NCI-H2029 treated with DMSO at 0.1 percent for 48 hours (cell line): ENCODE measurements at places on chromosomes 16 and 17.

DNA sequence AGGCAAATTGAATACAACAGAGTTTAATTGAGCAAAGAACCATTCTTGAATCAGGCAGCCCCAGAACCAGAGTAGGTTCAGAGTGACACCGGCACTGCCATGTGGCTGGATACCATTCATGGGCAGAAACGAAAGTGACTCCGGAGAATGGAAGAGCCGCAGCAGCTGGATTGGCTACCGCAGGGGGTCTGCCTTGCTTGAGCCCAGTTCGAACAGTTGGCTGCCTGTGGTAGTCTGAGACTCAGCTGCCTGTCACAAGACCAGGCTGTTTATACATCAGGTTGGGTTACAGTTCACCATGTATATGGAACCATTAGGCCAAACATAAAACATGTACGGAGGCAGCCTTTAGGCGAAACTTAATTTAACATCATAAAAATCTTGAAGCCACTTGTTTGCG, 205.2 kb upstream of the CHMP6 start:
- no peak for DNase-seq

- no peak for DNase-seq
These were observed 32.5 kb downstream of the CD300LF start for GRCh38 chr17:74680213-74680612.

- no peak for DNase-seq
These were observed 44.9 kb upstream of the PIK3R6 start for GRCh38 chr17:8912084-8912981.

GRCh38 chr16:9706217-9706836, 475.9 kb downstream of the GRIN2A start:
- no peak for DNase-seq

GRCh38 chr17:48441231-48441711, 11.3 kb upstream of the SKAP1 start:
- DNase-seq: no peak

DNA sequence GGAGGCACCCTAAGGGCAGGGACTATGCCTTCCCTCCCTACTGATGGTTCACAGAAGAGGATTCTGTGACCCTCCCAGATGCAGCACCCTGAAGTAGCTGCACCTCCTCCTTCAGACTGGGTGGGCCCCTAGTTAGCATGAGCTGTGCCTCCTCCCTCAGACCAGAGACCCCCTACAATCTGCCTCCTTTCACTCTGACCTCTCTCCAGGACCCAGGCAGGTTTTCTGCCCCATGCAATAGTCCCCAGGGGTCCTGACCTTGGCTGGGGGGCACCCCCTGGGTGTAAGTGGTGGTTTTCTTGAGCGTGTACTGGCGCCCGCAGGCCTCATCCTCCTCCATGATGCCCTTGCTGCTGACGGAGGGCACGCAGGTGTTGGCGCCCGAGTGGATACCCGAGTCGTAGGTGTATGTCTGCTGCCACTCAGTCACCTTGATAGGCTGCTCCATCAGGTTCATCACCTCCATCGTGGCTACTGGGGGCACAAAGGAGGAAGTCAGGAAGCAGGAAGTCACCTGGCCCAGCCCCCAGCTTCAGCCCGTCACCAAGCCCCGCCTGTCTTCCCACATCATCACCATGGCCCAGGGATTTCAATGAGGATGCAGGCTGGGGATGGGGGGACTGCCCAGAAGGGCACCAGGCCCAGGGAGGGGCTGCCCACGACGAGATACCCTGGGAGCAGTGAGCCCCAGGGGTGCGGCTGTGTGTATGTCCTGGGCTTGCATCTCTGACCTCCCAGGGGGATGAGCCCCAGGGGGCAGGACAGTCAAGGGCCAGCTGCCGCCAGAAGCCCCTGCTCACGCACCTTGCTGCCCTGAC, 14.9 kb downstream of the JUP start:
- no peak for DNase-seq

GRCh38 chr17:46879101-46879500, 27.7 kb downstream of the WNT9B start:
- no peak for DNase-seq

GRCh38 chr17:45353043-45353442, 36.2 kb upstream of the MAP3K14 start:
- DNase-seq: no peak

DNA sequence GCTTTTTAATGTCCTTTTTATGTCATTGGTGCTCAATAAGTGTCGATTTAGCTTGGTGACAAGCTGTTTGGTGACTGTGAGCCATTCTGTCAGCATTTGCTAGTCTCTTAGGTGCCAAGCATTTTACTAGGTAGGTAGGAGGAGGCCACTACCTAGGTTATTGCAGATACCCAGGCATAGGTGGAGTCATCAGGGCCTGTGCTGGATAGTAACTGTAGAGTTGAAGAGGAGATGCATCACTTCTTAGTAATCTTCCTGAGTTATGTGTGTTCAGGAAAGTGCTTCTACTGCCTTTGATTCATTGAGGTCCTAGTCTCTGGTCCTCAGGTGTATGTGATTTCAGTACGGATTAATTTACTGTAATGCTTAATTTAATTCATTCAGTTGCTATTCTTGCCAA, 17.7 kb downstream of the USP10 start:
- no peak for DNase-seq
